Activated CD4-positive, CD25-positive, alpha-beta regulatory T cell treated with anti-CD3 and anti-CD28 coated beads, Interleukin-2, amount 50 U/mL, for 72 hours (primary cell): ENCODE measurements at places on chromosomes 2 and 18.

DNA sequence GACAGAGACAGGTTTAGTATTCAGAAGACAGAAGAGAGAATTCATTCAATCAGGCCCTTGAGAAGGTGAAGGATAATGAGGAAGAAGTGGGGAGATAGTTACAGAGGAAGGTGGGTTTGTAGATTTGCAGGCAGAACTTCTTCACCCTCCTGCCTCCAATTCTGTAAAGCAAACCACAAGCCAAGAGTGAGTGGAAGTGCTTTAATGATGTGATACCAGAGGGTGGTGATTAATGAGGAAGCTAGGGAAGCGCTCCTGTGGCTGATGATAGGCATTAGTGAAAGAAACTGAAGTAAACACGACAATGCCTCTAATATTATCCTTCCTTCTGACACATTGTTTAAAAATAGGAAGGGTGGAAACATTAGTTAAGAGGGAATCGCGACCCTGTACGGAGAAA, 78.2 kb downstream of the CAPN13 start:
- no peak for DNase-seq

DNA sequence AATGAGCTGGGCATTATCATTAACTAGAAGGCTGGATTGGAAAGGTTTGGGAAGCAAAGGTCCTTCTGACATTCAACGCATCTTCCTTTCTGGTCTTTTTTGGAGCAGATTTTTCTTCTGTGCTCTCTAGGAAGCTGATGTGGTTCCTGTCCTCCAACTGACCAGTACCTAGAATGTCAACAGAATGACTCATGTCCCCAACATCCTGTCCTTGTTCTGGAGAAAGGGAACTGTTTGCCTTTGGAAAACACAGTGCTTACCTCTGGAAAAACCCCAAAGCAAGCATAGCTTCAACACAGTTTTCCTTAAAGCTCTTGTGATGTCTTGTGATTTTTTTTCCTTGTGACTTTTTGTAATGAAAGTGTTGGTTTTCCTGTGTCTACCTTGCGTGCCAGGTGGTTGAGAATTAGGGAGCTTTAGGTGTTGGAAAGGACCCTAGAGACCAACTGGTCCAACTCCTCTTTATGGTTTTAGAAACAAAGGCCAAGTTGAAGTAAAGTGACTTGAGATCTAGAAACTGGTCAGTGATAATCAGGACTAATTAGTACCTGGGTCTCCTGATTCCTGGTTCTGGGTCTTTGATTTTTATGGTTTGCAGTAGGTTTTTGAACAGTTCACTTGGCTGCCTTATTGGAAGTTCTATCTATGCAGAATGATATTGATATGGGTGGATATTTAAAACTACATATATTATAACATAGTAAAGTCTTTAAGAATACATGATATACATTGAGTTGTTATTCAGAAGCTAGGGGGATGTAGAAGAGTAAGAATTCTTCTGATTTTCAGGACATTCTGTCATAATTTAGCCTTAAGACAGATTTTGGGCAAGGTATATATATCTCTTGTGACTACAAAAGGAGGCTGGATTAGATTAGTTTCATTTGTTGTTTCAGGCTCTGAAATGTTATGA, 70.5 kb downstream of the FMNL2 start:
- DNase-seq: no peak

GRCh38 chr2:171930385-171930784, 8.1 kb downstream of the HAT1 start:
- DNase-seq: no peak

GRCh38 chr18:40222776-40223175, 1732.3 kb upstream of the PIK3C3 start:
- DNase-seq: no peak

DNA sequence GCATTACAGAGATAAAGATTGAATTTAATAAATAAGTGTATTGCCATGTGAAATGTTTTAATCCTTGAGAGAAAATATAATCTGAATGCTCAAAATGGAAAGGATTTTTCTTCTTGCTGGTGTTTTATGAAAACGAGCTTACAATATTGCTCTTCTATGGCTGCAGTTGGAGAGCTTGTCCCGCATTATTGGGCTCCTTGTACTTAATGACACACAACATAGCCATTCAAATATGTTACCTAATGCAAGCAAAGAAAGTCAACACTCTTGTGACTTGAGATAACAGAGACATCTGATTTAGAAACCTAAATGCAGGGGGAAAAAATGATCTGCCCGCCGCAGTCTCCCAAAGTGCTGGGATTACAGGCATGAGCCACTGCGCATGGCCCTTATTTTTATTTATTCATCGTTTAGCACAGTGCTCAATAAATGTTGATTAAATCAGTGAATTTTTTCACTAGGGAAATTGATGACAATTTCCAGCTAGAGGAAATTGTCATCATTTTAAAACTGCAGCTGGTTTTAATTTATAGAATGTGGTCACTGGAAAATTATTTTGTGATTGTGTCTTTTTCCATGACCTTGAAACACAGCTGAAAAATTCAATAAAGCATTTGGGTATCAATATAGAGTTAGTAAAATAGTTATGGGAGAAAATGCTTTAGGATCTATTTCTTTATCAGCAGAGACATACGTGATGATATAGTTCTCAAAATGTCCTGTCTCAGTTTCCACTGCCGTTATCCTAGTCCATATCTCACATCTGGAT, 2.4 kb upstream of the PRKD3 start:
- DNase-seq: no peak

GRCh38 chr2:68236103-68236734, 16.1 kb downstream of the PPP3R1 start:
- no peak for DNase-seq

DNA sequence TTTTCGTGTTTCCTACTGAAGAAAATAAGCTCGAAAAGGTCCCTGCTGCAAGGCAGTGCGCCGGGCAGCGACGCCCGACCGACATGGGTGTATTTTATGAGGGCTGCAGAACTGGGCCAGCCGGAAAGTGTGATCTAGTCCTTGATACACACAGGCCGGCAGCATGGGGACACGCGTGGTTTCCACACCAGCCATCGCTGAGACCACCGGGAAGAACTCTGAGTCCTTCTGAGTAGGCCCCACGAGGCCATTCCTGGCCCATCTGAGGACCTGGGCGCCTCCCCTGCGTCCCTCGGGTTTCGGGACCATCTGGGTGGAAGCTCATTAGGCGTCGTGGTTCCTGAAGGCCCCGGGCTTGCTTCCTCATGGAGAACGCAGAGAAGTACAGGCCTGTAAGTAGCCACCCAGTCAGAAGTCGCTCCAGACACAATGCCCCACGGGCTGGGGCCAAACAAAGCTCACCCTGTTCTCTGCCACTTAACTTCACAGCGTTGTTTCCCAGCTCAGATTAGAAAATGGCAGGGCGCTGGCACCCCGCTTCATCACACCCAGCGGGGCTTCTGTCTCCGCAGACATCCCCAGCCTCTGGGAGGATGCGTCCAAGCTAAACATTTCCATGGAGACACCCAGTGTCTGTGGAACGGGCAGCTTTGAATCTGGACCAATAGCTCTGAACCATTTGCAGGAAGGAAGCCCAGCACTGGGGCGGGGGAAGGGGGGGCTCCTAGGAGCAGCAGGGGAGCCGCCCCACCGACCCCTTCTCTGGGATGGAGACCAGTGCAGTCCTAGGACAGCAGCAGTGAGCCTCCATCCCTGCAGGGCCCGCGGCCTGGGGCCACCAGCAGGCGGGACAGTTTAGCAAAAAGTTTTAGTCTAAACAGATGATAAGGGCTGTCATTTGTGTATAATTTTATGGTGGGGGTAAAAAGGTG, 2.4 kb downstream of the NFATC1 start:
- DNase-seq: no peak

DNA sequence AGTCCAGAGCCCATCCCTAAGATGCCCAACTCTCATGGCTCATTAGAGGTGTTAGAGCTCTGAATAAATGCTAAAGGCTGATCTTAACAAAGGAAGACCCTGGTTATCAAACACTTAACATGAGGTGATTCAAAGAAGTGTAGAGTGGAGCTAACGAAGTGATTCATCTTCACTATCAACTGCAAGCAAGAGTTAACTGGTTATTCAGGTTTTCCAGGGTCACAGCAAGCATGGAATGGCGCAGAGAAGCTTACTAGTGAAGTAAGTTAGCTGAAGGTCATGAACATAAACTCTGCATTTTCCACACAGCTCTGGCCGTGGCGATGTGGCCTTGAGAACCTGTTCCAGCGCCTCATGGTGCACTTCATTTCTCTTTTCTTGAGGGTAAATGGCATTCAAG, 17.0 kb downstream of the RND3 start:
- no peak for DNase-seq

GRCh38 chr2:2777876-2778275, 446.8 kb upstream of the MYT1L start:
- no peak for DNase-seq

- DNase-seq: no peak
Observed at GRCh38 chr2:16247326-16248122, 307.2 kb downstream of the MYCN start.

DNA sequence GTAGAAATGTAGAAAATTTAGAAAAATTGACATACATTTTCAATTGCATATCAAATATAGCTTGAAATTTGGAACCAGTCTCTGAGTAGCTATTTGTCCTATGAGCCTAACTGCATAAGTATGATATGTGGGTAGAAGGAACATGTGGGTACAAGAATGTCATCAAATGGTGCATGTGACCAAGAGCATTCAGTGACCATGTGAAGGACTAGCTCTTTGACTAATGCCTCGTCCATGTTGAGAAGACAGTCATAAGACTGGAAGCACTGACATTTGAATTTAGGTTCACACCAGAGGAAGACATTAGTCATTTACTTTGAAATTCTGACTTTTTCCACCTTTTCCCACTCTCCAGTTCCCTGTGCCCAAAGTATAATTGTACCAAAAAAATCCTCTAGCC, 12.6 kb downstream of the MRPL44 start:
- no peak for DNase-seq

- DNase-seq: no peak
Observed at GRCh38 chr2:47070920-47071824, 83.9 kb downstream of the STPG4 start.

- no peak for DNase-seq
Observed at GRCh38 chr18:37520508-37520907, 45.1 kb downstream of the CELF4 start.

DNA sequence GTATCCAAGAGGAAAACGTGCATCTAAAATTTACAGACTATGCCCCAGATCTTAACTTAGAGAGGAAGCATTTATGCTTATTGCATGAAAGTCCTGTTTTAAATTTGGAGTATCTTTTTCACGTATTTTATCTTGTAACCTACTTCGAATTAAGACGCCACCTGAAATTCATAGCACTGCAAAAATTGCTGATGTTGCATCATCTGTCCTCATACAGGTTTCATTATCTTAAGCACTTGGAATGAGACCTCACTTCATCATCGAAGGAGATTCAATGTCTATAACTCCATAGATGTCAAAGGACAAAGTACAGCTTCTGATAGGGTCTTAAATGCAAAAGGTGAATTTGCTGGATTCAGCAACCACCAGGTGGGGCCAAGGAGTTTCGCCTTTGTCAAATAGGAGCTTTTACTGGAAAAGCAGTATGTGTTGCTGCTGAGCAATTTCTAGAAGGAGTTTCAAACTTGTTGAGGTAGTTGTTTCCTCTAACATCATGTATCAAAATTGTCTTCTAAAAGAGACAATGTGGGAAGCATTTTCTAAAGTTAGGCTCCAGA, 106.4 kb upstream of the CCDC85A start:
- no peak for DNase-seq

GRCh38 chr2:126543081-126543480, 112.9 kb upstream of the GYPC start:
- DNase-seq: no peak

GRCh38 chr2:66561645-66562303, 126.8 kb downstream of the MEIS1 start:
- DNase-seq: no peak

- no peak for DNase-seq
Observed at GRCh38 chr2:156158808-156159207, 173.7 kb downstream of the NR4A2 start.

DNA sequence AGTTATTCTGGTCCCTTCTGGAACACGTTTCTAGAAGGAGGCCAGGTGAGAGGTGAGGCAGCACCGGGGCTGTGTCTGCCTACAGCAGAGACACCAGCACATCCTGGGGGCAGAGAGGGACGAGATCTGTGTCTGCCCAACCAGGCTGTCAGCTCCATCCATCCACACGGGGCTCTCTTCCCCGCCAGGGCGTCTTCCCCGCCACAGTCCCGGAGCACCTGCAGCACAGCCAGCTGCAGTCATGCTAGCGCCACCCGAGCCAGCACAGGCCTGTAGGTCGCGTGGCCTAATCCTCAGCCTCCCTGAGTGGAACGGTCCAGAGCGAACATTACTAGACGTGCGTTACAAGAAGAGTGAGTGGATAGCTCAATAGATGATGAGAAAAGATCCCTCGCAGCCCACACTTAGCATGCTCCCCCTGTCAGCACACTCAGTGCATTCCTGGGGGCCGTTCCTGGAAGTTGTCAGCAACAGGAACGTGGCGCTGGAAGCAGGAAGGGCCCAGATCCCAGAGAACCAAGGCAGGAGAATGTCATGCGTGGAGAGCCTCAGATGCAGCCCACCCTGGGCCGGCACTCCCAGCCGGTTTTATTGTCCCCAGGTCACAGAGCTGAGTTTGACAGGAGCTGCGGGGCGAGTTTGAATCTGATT, 179.0 kb downstream of the TWIST2 start:
- no peak for DNase-seq

DNA sequence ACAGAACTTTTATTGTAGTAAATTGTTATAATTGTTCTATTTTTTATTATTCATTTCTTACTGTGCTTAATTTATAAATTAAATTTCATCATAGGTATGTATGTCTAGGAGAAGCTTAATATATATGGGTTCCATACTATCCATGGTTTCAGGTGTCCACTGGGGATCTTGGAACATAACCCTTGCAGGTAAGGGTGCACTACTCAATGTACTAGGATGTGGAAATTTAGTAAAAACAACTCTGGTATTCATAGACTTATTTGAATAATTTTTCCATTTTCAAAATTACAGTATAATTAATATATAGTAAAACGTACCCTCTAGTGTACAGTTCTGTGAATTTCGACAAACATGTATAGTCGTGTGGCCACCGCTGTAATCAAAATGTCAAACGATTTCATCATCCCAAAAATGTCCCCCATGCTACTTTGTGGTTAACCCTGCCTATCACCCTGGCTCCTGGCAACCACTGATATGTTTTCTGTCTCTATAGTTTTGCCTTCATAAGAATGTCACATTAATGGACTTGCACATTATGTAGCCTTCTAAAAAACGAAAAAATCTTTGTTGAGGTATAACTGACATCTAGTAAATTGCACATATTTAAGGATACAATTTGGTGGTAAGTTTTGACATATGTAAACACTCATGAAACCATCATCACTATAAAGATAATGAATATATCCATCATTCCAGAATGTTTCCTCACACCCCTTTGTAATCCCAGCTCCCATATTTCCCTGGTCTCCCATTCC, 45.7 kb downstream of the ARL5A start:
- no peak for DNase-seq

- no peak for DNase-seq
Observed at GRCh38 chr2:43443282-43443681, 152.6 kb downstream of the THADA start.

GRCh38 chr2:226983895-226984749, 148.3 kb downstream of the RHBDD1 start:
- no peak for DNase-seq

GRCh38 chr2:220051716-220052115, 424.3 kb downstream of the SLC4A3 start:
- DNase-seq: no peak
